NCI-H226 (cell line): ENCODE measurements at places on chromosomes 12 and 14.

DNA sequence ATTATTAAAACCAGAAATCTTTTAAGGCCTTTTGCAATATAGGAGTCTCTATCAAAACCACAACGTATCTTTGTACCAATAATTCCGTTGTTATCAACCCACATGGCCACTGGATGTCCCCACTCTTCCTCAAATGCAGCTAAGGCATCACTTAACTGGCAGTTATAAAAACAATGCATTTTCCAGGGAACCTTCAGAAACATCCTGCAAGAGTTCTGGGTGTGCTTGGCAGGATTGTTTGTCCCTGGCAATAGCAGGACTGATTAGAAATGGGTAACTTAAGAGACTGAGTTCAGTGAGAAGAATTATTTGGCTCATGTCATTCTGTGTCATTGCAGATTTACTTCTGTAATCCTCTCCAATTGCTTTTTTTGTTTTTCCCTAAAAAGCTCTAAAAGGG lies 112.0 kb downstream of the SLC15A5 start:
- DNase-seq: no peak

DNA sequence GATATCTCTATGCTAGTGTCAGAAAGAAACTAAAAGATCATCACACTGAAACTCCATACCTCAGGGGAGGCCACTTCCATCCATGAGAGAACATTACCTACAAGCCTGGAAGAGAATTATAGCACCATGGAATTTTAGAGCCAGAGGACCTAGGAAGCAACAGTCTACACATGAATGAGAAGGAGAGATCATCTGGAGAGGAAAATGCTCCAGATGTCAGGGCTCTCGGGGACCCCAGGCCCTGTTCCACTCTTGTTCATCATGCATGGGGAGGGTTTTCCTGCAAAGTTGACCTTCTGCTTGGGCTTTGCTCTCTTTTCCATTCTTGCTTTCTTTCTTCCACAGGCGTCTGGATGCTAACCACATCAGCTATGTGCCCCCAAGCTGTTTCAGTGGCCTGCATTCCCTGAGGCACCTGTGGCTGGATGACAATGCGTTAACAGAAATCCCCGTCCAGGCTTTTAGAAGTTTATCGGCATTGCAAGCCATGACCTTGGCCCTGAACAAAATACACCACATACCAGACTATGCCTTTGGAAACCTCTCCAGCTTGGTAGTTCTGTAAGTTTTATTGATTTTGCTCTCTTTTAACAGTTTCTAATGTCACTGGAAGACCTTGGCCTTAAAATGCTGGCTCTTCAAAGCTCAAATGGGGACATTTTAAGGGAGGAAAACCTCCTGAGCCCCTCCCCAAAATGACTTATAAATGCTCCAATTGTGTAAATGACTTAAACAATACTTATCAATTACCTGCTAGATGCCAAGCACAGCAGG lies 110.7 kb downstream of the ZFC3H1 start:
- no peak for DNase-seq

DNA sequence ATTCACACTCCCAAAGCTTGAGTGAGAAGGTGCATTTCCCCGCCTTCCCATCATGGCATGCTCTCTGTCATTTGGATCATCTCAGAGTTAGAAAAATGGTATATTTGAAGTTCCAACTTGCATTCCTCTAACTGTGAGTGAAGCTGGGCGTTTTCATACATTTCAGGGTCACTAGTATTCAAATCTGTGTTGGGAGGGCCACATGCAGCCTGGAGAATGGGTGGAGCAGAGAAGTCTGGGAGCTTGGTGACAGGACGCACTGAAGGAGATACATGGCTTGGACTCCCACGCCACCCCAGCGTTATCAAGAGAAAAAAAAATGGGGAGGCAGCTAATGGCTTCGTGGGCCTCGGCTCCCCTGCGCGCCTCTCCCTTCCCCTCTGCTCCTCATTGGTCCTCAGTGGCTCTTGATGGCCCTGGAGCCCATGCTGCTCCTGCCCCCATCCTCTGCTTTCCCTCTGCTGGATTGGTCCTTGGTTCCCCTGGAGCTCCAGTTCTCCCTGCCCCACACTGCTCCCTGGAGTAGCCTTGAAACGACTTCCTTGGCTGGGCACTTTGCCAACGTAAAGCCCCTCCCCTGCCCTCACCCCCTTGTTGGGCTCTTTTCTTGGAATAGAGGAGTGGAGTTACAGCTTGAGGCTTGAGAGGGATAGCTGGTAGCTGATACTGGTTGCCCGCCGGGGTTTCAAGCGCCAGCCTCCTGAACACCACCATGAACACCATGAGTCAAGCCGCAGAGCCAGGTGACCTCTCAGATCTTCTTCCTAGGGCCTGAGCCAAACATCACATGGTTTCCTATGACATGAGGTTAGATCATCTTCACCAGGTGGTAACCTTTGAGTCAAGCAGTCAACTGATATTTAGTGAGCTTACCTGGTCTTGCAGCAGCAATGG lies 139.6 kb downstream of the PRKCH start:
- no peak for DNase-seq

GRCh38 chr12:56160193-56160763 lies 2.1 kb downstream of the MYL6 start:
- no peak for DNase-seq

DNA sequence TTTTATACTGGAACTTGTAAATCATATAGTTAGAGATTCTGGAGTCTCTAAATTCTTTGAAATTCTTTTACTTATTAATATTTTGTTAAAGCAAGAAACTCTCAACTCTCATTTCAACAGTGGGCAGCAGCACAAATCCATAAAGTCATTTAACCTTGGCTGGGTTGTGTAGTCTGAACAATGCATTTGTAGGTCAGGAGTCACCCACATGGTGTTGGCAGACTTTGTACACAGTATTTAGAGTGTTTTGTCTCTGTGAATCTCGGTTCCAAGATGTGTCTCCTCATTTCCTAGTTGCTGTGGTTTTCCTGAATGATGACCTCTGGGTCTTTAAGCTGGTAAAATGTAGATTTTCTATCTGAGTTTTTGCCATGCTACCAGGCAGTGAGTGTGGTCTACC lies 20.8 kb upstream of the STRAP start:
- no peak for DNase-seq

DNA sequence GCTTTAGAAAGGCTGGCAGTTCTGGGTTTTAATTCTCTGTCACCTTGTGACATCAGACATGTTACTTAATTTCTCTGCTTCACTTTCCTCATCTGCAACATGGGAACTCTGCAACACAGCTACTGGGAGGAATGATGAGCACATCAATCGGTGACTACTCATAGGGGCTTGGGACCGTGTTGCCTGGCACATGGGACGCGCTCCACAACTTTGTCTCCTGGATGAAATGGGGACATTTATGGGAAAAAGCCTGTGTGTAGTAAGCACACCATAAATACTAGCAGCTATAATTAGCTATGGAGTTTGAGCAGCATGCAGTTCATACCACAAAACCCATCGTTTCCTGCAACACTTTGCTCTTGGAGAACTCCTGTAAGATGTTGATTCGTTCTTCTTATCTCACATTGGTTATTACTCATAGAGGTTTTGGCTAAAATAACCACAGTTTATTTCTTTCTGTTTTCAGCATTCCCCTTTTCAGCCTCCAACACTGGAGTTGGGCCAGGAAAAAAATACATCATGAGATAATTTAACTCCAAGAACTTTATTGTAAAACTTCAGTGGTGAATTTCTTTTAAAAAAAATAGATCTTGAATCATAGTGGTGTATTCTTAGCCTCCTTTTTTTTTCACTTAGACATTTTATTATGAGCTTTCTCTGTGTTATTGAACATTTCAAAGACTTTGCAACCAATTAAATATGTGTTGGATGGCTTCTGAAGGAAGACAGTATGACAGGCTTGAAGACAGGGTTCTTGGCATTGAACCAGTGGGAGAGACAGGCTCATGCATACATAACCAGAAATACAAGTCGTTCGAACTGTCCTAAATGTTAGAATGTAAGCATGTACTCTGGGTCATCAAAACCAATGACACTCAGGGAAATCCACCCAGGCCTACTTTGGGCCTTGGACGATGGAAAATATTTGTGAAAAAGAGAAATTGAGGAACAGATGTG lies 72.7 kb downstream of the RIN3 start:
- peak; percentile 84 for DNase-seq

- no peak for DNase-seq
Observed at GRCh38 chr14:68174446-68174845, 354.9 kb downstream of the RAD51B start.

DNA sequence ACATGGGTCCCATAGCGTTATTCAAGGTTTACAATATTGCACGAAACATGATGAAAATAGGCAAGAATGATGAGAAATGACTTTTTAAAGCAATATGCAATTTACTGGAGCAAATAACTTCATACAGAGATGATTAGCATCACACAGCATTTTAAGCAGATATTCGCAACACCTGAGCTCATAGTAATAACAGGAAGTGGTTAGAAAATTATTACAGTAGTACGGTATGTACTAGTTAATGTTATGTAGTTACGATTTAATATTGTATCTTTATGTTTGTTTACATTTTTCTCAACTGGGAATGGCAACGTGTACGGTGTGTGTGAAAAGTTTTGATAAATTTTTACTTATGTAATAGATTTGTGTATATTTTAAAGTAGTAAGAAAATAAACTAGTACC lies 102.6 kb downstream of the OSBPL8 start:
- DNase-seq: no peak

GRCh38 chr12:14995583-14996425 lies 23.0 kb downstream of the PDE6H start:
- peak; percentile 11 for DNase-seq

GRCh38 chr12:106329231-106329982 lies 26.9 kb downstream of the TCP11L2 start:
- DNase-seq: no peak

DNA sequence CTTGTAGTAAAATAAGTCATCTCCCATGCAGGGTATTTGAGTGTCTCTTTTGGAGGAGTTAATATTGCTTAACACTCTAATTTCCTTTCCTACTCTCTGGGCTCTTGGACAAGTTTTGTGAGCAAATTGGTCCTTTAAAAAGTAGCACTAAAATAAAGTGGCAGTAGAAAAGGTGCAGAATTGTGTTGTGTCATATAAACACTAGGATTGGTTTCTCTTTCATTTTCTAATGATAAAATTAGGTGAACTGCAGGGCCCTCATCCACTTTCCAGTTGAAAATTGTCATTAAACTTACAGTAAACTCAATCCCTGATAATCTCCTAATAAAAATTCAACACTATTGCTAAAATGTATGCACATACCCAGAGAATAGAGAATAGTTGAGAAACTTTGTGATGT lies 42.6 kb upstream of the REP15 start:
- no peak for DNase-seq

GRCh38 chr14:50768680-50769079 lies 62.3 kb downstream of the NIN start:
- DNase-seq: peak; percentile 50

DNA sequence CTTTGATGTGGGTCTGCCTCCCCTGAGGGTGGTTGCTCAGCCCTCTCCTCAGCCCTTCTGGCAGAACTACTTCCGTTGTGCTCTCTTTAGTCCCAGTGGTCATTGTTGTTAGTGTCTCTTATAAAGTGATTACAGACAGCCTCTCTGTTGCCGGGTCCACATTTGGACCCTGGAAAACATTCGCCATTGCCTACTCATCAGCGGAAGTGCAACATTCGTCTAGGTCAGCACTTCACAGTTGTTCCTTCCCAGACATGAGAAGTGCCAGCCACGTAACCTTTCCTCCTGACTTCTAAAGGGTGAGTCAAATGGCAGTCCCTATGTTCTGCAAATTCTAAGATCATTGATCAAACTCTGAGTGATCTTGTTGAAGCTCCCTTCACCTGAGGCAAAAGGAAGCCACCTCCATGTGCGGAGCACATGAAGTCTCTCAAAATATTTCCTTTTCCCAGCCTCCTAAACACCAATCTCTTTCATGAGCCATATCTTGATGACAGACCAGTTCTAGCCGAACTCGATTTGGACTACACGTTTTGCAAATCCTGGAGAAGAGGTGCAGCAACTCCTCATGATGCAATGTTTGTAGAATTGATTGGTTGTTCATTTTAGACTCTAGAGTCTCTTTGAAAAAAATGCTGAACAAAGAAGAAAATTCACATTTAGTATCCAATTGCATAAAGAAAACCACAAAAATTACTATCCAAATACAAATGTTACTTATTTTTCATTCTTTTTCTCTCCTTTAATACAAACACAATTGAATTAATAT lies 163.8 kb downstream of the RPL10L start:
- no peak for DNase-seq

- no peak for DNase-seq
Observed at GRCh38 chr14:69666690-69667211, 55.4 kb downstream of the SUSD6 start.

DNA sequence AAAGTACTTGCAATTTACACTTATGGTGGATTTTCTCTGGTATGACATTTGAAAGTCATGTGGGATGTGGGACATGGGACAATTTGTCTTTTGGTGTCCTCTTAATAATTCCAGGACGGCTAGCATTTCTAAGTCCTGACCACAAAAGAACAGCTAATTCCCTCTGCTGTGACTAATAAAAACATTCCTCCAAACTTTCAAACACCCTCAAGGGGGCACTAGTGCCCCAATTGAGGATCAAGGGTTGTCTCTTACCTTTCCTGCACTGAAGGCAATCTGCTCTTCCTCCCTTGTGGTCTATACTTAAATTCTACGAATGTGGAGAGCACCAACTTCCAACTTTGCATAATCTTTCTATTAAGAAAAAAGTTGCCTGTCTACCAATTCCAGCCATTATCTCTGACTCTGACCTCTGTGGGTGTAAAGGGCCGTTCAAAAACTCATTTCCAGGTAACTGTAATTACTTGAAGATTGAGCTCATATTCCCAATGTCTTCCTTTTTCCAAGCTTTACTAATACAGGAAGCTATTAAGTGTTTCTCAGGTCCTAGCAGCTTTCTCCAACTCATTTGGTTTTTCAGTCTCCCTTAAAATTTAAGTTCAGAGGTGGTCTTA lies 210.2 kb downstream of the PTPRO start:
- DNase-seq: peak; percentile 47

- DNase-seq: no peak
Observed at GRCh38 chr14:75070383-75070782, 942 bp downstream of the ZC2HC1C start.

DNA sequence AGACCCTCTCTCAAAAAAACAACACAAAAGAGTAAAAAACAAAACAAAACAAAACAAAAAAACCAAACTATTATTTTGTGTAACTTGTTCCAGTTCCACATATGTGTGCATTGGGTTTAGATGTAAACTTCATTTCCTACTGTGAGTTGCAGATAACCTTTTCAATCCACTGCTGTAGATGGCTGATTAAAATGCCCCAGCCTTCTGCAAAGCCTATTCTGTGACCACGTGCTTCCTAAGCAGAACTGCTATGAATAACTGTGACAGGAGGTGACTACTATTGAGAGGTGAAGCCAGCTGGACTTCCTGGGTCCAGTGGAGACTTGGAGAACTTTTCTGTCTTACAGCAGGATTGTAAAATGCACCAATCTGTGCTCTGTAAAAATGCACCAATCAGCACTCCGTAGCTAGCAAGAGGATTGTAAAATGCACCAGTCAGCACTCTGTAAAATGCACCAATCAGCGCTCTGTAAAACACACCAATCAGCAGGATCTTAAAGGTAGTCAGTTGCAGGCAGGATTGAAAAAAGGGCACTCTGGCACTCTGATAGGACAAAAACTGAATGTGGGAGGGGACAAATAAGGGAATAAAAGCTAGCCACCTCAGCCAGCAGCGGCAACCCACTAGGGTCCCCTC lies 10.3 kb upstream of the ELK3 start:
- DNase-seq: no peak
